ENCODE measurements at places on chromosomes 2 and 18. TPM values are rescaled to one million over a fixed set of nuclear protein-coding genes. Genes with fewer than 3 reads are reported as not detected.

Gene SOCS6
- polyA plus RNA-seq, result 5.9 TPM

Gene STARD6
- polyA plus RNA-seq, result not detected

Gene UGT1A8
- polyA plus RNA-seq, result 1.0 TPM

Gene IL36A
- not detected for polyA plus RNA-seq

Gene ABCB11
- polyA plus RNA-seq, result not detected

Gene FOXD4L1
- 0.10 TPM for polyA plus RNA-seq

Gene KCNE4
- polyA plus RNA-seq, result 8.7 TPM

Gene PROM2
- not detected for polyA plus RNA-seq

Gene IKZF2
- 0.63 TPM for polyA plus RNA-seq

Gene SLC11A1
- 1.9 TPM for polyA plus RNA-seq

Gene RAB6C
- not detected for polyA plus RNA-seq

Gene ITGAV
- polyA plus RNA-seq, result 40.1 TPM

Gene ATP6V1C2
- 0.13 TPM for polyA plus RNA-seq

GRCh38 chr2:28589746-28590463 is 94.0 kb downstream of the PLB1 start:
- no peak for DNase-seq

DNA sequence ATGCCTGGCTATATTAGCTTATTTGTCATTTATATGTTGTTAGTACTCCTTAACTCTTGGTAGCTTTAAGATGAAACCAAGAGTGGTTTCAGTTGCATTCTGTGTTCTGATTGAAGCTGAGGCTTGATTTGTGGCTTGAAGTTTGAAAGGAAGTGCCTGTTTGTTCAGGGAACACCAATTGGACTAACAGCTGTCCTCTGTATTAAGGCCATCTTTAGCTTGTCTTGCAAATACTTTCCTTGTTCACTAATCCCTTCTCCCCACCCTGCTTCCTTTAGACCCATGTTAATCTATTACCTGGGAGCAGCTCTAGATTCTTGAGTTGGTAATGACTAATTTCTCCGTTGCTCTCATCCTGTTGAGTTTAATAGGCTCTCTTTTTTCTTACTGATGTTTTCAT is 13.4 kb downstream of the ITGA6 start:
- DNase-seq, result no peak

DNA sequence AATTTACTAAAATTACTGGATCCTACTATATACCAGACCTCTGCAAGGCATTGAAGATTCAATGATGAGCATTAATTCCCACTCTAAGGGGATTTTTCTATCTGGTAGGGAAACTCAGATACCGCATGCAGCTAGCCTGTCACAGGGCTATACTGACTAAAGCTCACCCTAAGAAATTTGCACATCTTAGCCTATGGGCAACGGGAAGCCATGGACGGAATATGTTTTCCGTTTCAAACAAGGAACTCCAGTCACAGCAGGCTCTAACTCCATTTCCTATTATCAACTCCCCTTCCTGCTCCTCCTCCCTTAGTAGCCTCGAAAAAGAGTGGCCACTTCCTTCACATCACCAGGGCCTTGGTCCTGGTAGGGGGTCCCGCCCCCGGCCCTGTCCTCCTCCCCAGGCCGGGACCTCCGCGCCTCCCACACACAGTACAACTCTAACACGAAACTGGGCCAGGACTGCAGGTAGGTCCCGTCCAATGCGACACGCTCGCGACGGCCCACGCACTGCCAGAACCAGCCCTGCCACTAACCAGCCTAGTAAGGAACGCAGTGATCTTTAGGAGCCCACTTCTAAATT is 659 bp upstream of the COX5B start:
- DNase-seq, result peak; percentile 81

GRCh38 chr2:119249311-119249710 is 25.7 kb downstream of the STEAP3 start:
- peak; percentile 47 for DNase-seq

DNA sequence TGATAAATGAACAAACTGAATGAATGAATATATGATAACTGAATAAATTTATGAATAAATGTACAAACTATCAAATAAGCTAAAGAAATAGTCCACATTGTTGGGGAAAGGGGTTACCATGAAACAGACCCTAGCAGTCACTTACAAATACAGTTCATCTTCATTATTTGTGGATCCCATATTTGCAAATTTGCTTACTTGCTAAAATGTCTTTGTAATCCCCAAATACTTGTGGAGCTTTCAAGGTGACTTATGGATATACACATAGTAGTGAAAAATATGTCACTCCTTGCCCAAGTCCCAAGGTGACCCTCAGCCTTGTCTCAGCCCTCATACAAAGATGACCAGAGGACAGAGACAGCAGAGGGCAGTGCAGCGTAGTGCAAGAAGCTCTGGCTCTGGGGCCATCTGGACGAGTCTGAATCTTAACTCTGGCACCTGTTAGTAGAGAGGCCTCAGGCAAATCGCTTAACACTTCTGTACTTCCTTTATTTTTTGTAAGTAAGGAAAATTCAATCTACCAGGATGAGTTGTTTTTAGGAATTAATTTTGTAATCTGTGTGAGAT is 3.1 kb downstream of the PAIP2B start:
- no peak for DNase-seq

- DNase-seq, result no peak
These were observed 12.3 kb downstream of the DSG2 start for GRCh38 chr18:31510319-31510718.

GRCh38 chr2:201116115-201116958 is at the start of gene CFLAR:
TSS of gene CFLAR (plus strand) at chr2:201116164. CDS start at chr2:201129866, 13,702 bp downstream.
- DNase-seq, result peak; percentile 90

DNA sequence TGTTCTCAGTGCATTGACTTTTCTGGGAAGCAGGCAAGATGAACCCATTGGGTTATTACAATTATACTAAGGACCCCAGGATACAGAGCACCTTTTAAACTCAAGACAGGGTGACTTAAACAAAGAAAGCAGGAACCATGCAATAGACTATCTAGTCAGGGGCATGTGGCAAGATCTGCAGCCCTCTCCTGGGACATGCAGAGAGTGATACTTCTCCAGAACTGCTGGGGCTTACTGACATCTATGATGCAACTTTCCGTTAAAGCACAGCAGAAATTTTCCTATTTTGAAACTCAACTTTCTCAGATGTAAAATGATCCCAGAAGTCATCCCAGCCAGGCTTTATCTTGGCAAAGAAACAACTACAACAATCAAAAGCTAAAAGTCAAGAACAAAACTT is 162.2 kb upstream of the HNMT start:
- no peak for DNase-seq

- DNase-seq, result no peak
These were observed 201.8 kb upstream of the KLHL14 start for GRCh38 chr18:32974421-32975162.

GRCh38 chr2:236550701-236551465 is 18.7 kb upstream of the ACKR3 start:
- no peak for DNase-seq

- no peak for DNase-seq
These were observed 49.9 kb upstream of the TMEM18 start for GRCh38 chr2:727071-727470.

GRCh38 chr2:74293191-74293991 is 49.8 kb downstream of the SLC4A5 start:
- no peak for DNase-seq

- DNase-seq, result no peak
These were observed 23.1 kb upstream of the KLF7 start for GRCh38 chr2:207188626-207189419.

GRCh38 chr2:234773764-234774409 is 177.9 kb upstream of the SH3BP4 start:
- DNase-seq, result no peak

DNA sequence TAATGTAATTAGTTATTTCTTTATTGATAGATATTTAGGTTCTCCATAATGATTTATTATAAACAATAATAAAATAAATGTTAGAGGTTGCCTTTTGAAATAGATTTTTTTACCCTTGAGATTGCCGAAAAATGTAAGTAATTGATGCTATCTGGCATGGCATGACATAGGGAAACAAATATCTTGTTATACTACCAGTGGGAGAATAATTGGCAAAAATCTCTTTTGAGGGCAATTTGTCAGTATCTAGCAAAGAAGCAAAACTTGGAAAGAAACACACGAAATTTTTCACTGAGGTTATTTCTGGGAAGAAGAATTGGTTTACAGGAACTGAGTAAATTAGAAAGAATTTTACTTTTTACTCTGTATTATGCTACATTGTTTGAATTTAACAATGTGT is 547.2 kb upstream of the SETBP1 start:
- no peak for DNase-seq

DNA sequence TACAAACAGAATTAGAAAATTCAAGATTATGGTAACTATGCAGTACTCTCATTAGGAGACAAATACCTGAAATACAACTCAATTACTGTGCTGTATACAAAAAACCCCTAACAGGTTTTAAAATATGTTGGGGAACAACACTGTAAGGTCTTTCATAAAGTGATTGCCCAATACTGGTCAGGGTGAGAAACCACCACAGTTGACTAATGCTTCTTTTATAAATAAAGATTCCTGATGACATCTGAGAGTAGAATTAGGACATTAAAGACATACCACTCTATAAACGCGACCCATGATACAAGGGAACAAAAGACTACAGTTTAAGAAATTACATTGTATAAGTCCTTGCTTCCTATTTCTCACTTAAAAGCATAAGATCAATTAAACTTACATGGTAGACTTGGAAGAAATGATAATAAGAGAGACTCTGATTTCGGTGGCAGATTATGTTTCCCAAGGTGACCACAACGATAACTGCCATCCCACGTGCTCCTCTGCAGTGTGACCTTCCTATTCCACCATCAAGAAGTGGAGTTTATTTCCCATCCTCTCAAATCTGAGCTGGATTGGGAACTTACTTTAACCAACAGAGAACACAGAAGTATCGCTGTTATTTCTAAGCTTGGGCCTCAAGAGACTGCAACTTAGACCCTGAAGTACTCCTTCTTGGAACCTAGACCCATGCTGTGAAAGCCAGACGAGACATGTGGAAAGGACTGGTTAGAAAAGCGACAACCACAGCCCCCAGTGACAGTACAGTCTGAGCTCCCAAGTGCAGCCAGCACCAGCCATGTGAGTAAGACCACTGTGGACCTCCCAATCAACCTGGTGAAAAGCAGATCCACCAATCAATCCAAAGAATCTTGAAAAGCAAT is 52.3 kb downstream of the ZNF521 start:
- no peak for DNase-seq

DNA sequence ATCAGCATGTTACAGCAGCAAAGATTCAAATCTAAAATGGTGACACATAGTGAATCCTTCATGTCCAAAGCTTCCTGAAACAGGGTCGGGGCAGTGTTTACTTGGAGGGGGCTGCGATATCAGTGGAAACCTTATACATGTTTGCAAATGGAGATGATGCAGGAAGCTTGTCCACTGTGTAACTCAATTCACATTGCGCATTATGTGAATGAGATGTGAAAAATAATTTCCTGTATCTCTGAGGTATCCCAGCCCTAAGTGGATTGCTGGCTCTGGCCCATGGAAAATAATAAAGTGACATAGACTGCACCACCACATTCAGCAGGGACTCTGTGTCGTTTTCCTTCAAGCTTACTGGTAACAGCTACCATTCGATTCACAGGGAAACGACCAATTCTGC is 505.5 kb downstream of the GALR1 start:
- DNase-seq, result no peak

GRCh38 chr18:45342653-45343052 is 272.6 kb upstream of the SLC14A2 start:
- no peak for DNase-seq

- DNase-seq, result no peak
These were observed 52.3 kb upstream of the ITGB6 start for GRCh38 chr2:160252278-160252887.

GRCh38 chr18:79750980-79751571 is 46.7 kb upstream of the KCNG2 start:
- DNase-seq, result peak; percentile 43

DNA sequence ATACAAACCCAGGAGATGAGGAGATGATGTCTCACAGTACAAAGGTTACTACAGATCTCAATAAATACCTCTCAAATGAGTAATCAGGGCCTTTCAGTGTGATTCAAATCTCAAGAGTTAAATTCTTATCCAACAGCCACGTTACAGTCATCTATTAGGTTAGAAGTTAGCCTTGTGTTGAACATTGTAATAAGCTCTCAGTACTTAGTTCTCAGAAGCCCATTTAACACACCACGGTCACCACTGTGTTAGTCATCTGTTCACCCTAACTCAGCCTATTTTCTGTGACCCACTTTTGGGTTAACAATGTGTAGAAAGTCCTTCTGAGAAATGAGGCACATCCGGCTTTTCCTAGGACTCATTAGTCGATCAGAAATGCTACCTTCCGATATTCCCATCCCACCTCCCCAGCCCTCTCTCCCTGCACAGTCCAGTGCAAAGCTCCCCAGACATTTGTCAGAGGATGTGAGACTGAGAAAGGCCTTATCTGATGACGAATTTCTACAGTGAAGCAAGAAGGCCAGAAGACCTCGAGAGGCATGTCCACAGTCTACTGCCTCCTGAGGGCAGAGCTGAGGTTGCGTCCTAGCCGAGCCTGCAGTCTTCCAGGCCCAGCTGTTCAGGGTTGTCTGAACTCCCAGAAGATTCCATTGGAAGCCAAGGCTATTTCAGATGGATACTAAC is 92.6 kb downstream of the ACTR2 start:
- DNase-seq, result no peak

- no peak for DNase-seq
These were observed 117.1 kb downstream of the ZNF521 start for GRCh38 chr18:25234740-25235345.

- DNase-seq, result no peak
These were observed 65.3 kb downstream of the CYBRD1 start for GRCh38 chr2:171587567-171587966.

DNA sequence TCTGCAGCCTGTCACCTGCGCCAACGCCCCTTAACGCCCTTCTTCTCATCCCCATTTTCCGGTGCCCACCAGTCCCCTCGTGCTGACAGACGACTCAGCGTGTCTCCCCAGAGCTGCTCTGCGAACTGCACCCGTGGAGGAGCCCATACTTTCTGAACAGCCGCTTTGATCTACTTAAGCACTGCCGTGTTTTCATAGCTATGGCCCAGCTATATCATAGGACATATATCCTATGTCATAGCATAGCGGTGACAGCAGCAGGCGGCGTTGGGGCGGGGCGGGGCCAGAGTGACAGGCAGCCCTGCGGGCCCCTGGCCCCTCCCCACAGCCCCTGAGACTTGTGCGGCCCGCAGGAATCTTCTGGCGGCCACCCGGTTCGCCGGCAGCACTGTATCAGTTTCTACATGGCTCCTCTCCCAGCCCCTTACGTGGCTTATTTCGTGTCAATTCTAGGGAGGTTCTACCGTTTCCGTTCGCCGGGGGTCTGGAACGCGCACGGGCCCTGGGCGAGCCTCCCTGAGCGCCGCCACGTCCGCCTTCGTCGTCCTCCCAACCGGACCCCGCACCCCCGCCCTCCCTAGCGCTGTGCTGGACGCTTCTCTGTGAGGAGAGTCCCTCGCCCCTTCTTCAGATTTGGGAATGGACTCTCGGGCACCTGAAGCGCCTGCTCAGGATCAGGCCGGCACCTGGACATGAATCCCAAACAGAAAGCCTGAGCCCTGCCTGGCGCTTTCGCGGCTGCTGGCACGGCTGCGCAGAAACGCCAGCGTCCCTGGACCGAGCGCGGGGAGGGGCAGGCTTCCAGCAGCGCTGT is 35.4 kb downstream of the PTPN18 start:
- peak; percentile 92 for DNase-seq

GRCh38 chr18:35938562-35938961 is 33.9 kb upstream of the RMP24 start:
- no peak for DNase-seq

All from aorta (tissue), 5 donors.